ENCODE measurements at places on chromosomes 6 and 20. TPM values are rescaled to one million over a fixed set of nuclear protein-coding genes. Genes with fewer than 3 reads are reported as not detected.

AVP gene
- total RNA-seq, result not detected

PABPC1L gene
- total RNA-seq, result 40.7 TPM

DSTN gene
- 177 TPM for total RNA-seq

HBS1L gene
- total RNA-seq, result 53.2 TPM

DNA sequence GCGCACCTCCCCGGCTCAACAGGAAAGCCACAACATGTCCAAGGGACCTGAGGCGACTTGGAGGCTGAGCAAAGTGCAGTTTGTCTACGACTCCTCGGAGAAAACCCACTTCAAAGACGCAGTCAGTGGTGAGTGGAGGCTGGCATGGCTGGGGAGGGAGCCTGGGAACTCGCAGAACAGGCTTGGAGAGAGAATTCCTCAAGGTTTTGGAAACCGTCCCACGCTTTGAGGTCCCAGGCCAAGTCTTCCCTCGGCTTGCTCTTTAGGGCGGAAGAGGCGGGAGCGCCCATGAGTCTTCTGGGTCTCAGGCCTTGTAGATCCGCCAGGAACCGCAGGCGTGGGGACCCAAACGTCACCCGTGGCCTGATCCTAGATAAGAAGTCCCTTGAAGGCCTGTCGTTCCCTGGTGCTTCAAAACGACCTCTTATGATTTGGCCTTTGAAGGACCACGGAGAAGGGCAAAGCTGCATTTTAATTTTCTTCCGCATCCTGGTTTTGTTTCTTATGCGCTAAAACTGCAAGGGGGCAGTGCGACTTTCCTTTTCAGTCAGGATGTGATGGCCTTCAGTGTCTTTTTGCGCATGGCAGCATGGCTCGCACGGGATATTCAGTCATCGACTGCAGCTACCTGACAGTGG lies 2.0 kb downstream of the LAMP5 start:
- DNase-seq, result peak; percentile 26

DNA sequence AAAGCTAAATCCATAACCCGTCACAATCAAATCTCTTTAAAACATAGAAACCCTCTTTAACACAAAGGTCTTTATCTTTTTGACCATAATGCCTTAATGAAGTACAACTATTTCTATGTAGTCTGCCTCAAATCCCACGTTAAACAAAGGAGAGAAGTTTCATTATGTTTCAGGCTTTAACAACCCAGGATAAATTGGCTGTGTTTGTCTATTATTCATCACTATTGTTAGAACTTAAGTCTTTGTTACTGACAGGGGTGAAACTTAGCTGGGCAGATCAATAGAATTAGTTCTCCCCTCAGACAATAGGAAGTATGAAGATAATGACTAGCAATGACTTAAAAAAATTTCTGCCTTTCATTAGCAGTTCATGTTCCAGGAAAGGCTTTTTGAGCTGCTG lies 10.1 kb upstream of the METTL24 start:
- DNase-seq, result no peak

- no peak for DNase-seq
These were observed 90.0 kb upstream of the CEP162 start for GRCh38 chr6:84317463-84317862.

- DNase-seq, result peak; percentile 68
These were observed 99.4 kb downstream of the ASXL1 start for GRCh38 chr20:32457479-32457986.

GRCh38 chr6:53887316-53887715 lies 92.5 kb downstream of the LRRC1 start:
- DNase-seq, result no peak

GRCh38 chr20:17721802-17722486 lies 22.2 kb downstream of the BANF2 start:
- peak; percentile 34 for DNase-seq

- no peak for DNase-seq
These were observed 48.6 kb downstream of the RALGAPA2 start for GRCh38 chr20:20663841-20664240.

DNA sequence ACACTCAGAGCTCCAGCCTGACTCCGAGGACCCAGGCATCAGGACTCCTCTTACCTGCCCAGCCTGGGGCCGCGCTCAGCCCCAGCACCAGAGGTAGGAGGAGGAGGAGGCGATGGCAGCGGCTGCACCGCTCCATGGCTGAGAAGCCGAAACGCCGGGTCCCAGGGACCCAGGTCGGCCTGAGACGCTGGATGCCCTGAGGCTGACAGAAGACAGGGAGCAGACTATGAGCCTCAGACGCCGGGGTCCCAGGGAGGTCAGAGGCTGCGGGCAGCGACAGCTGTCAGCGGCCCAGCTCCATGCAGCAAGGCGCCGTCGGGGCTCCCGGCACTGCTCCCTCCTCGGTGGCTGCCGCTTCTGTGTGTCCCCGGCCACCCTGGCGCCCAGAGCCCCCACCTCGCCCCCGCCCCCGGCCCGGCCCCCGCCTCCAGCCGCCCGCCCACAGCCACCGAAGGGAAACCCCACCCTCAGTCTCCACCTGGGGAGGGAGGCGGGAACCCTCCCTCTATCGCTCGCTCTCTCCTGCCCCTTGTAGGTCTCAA lies at the start of gene COL11A2:
Gene COL11A2, minus strand, starts transcription at position 363 of the 542 bp plus-strand sequence. Its CDS starts 227 bp downstream, at position 136.
- DNase-seq, result no peak

- DNase-seq, result peak; percentile 41
These were observed 183.9 kb downstream of the SYNDIG1 start for GRCh38 chr20:24653306-24653705.

DNA sequence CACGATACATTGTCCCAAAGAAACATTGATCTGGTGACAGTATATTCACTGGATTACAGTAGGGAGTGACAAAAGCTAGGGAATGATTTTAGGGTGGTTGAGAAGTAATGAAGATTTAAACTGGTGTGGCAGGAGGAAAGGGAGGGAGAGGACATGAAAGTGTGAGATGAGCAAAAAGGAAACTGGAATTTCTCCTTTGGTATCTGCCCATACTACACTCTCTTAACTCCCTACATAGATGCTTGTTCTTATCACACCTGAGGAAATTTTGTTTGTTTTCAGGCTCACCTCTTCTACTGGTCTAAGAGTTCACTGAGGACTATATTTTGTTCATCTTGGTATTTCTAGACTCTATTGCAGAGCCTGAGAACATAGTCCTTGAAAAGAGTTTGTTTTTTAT lies 44.9 kb upstream of the CEP162 start:
- DNase-seq, result no peak

DNA sequence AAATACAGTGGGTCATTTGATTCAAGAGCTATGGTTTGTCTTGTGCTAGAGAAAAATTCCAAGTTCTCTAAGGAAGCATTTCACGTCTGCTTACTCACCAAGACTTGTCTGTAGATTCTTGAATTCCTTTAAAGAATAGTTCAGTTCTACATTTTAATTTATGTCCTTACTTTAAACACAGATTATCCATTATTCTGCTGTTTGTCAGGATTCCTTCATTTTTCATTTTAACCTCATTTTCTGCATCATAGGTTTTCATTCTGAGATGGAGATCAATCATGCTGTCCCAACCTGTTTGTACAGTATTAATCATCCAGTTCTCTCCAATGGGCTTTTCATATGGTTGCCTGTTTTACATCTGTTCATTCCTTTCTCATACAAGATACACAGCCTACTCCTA lies 24.5 kb upstream of the POPDC3 start:
- DNase-seq, result peak; percentile 33

- DNase-seq, result peak; percentile 95
These were observed 37.6 kb downstream of the GSTA2 start for GRCh38 chr6:52725535-52726192.

- no peak for DNase-seq
These were observed 108.0 kb upstream of the MOCS1 start for GRCh38 chr6:40042232-40042631.

DNA sequence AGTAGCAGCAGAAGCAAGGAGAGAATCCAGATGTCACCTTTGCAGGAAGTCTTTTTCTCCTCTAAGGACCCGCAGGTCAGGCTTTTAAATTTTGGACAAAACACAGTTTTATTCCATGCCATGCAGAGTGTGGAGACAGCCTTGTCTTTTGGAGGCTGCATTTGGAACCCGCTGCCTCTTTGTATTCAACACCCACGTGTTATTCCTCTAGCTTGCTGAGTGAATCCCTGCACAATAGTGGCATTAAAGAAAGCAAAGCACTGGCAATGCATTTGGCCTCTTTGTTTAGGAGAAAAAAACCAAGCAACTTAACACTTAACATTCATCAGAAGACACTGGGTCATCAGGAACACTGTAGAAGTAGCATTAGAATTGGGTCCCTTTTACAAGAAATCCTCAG lies 43.5 kb downstream of the TFAP2B start:
- no peak for DNase-seq

DNA sequence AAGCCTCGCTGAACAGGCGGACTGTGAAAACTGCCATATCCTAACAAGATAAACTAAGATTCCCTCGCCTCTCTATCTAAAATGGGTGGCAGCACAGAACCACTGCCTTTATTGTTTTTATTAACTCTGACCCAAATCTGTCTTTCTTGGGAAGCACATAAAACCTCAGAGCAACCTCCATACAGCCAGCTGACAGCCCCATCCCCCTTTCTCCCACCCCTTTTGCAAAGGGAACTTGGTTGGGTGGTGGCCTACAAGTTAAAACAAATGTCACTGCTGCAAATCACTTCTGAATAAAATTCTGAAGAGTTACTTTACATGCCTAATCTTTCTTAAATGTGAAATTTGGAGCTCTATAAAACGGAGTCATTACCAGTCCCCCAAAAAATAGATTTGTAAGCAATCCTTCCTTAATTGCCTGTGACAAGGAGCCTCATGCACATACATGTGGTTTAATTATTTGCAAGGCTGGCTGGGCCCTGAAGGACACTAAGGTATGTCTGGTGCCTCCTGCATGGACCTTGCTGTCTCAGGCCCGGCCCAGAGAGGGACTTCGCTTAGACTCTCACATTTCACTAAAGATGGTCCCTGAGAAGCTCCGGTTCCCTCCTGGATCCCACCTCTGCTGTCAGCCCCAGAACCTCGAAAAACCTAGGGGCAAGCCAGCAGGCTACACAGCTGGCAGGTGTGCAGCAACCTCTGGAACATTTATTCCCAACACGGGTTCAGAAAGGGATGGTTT lies 21.7 kb downstream of the PXDC1 start:
- no peak for DNase-seq

DNA sequence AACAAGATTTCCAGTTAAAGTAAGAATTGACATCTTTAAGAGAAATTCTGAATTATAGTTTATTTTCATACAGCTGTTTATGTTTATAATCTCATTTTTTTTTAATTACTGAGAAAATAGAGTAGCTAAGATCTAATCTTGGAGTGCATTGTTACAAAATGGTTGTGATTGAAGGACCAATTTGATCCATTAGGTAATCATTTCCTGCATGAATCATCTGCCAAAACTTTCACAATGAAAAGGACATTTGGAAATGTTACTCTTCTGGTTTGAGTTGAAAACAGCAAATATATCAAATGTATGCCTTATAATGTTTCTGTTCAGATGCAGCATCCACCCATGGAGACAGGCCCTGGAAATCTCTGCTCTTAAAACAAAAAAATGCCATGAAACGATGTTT lies 19.0 kb downstream of the TUBB2A start:
- DNase-seq, result peak; percentile 38

DNA sequence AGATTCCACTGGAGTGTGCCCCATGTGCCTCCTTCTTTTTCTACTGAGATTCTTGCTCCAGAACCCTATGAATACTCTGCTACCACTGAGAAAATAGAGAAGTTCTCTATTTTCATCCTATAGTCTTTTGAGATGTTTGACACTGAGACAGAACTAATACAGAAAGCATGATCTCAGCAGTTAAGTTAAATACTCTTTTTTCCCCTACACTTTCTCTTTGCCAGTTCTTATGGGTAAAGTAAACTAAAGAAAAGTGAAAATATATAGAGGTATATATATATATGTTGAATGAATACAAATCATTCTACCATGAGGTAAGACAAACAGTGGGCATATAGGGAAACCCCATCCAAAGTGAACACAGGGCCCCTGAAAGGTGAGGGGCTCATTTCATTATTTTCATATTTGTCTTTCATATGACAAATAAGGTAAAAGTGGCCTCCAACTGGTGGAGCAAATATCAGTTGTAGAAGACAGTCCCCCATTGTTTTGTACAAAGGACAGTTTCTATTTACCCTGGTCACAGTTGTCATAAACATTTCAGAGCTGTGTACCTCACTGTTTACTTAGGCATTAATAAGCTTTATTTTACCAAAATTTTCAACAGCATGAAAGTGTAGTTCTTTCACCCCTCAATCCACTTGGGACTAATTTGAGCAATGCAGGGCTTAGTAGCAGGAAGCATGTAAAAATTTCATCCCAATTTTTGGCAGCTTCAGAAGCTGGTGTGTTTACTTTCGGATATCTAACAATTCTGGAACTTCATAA lies 188.3 kb upstream of the MARCKS start:
- peak; percentile 32 for DNase-seq

DNA sequence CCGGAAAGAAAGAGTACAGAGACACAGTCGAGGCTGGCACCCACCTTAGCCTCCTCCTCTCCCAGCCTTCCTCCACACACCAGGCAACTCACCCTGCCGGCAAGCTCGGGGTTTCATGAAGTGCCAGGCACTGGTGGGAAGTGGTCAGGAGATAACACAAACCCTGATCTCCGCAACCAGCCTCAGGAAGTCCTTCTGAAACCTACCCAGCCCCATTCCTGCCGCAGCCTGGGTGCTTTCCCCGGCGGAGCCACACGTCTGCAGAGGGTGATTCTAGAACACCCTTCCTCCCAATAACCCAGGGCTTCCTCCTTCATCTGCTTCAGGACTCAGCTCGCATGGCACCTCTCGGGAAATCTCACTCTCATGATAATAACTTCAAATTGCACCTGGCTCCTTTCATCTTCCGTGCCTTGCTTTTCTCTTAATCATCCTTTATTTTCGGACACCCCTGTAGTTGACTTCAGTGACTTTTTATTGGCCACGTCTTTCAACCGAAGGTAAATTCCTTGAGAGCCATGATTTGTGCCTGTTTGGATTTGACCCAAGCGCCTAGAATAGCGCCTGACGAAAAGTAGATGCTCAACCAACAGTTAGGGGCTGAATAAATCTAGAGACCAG lies 8.7 kb upstream of the HLA-E start:
- DNase-seq, result peak; percentile 35
